ENCODE measurements at places on chromosomes 13 and 19.

DNA sequence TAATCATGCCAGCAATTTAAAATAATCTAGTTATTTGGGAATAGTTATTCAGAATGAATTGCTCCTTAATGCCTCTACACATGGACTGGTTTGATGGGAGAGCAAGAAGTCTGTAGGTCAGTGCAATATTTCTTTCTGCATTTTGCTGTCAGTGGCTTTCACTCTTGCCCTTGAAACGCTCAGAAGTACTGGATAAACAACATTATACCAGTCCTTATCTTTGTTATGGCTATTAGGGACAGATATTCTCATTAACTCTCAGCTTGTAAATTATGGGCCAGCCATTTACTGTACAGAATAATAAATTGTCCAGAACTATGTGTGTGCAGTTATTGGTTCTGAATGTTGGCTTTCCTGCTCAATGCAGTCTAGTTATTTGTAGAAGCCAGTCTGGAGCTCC lies 224.4 kb downstream of the OXGR1 start:
- DNase-seq = no peak

DNA sequence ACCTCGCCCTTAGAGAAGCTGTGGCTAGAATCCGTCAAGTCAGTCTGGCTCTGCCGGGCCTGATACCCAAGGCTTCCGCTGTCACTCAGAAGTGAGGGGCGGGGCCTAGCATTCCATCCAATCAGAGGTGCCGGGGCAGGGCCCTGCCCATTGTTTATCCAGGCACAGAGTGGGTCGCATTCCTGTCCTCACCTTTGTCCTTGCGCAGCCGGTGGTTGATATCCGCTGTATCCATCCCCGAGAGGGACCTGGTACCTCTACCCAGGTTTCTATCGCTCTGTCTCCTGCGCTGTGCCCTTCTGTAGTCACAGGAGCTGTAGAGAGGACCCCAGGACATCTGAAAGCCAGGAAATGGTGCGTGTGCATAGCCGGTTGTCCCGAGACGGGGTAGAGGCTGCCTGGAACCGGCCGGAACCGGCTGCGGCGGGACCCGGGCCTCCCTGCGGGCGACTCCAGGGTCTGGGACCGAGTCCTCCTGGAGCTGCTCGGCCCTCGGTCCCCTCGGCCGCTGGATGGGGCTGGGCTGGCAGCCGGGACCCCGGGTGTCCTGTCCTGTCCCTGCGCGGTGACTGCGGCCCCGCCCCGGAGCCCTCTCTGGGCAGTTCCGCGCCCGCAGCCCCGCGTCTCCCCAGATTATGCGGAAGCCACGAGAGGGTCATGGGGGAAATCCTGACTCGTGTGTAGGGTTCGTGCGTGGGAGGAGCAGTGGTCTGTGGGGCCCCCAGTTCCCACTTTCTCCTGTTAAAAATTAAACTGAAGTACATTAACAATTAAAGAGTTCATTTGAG lies at the start of gene ZNF763:
Gene ZNF763 (plus strand): TSS at position 183 of the 788 bp plus-strand sequence. CDS start 169 bp downstream, at position 352.
- DNase-seq = peak; percentile 92

- DNase-seq = no peak
Measured at GRCh38 chr19:48866692-48867091, 1.7 kb downstream of the PLEKHA4 start.

DNA sequence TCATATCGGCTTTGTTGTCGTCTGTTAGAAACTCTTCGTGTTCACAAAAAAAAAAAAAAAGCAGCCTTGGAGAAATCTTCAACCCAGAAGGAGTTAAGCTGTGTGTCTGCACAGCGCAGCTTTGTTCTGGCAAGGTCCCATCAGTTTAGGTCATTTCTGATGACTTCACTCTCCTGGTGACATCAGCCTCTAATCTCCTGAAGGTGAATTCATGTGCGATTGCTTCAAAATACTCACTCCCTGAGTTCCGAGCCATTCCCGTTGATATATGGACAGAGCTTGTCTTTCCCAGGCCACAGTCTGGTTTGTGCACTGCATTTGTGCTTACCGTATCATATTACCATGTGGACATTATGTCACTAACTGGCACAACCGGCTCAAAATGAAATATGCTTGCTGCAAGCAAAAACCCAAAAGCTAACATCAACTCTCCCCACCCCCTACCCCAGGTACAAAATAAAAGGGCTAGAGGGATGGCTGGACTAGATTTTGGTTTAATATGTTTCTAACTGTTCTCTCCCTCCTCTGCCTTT lies 342.4 kb downstream of the KCNRG start:
- DNase-seq = peak; percentile 32

DNA sequence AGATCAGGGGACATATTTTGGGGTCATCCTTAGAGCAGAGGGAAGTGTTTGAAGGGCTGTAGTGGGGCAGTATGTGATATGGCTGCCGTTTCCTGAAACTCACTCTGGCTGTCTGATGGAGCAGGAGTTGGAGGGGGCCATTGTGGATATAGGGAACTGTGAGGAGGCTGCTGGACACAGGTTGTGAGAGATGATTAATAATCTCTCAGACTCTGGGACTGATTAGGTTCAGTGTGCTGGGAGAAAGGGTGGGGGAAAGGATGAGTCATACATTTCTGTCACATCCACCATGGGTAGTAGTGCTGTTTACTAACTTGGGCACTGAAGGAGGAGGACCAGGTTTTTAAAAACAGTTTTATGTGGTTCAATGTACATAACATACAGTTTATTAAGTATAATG lies 4.8 kb downstream of the B3GLCT start:
- no peak for DNase-seq

GRCh38 chr13:58994777-58995176 lies 1169.0 kb downstream of the DIAPH3 start:
- no peak for DNase-seq

DNA sequence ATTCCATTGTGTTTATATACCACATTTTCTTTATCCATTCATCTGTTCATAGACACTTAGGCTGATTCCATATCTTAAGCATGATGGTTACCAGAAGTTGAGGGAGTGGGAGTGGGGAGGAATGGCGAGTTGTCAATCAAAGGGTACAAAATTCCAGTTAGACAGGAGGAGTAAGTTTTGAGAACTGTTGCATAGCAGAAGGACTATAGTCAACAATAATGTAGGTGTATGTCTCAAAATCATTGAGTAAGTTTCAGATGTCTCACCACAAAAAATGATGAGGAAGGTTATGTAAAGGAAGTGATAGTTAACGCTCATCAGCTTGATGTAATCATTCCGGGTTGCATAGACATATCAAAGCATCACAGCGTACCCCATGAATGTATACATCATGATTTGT lies 4.6 kb upstream of the UBL3 start:
- DNase-seq = no peak

DNA sequence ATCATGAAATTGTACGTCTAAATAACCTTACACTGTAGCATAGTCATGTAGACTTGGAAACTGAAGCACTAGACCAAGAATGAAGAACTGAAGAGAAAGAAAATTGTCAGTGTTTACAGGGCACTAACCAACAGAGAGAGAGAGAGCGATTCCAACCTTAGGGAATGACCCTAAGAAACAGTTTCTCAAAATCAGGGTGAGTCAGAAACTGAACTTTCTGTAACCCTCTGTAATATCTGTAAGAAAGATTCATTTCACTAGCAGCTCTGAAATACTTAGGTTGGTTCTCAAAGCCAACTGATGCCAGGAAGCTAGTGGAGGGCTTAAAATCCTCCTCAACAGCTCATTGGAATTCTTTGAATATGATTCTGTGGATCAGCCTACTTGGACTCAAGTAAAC lies 936.9 kb downstream of the EFNB2 start:
- no peak for DNase-seq

DNA sequence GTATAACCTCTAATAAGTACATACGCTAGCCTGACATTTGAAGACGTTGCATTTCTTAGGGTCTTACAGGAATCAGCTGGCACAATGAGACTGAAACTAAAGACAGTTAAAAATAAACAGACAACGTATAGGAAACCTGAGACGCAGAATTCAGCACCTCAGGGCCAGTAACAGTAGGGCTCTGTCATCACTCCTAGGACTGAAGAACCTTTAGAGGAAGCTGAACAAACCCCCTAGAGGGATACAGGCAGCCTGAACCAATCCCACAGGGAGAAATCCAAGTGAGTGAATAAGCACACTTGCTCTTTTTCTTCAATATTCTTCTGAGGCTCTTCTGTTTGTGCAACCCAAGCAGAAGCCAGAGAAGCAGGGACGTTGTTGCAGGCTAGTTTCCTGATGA lies 53.9 kb upstream of the KLHL1 start:
- no peak for DNase-seq

- no peak for DNase-seq
Measured at GRCh38 chr13:103099722-103100293, 33.6 kb upstream of the SLC10A2 start.

GRCh38 chr19:3055741-3056416 lies 6.4 kb downstream of the TLE5 start:
- DNase-seq = no peak

- no peak for DNase-seq
Measured at GRCh38 chr13:35690581-35691207, 214.2 kb upstream of the MAB21L1 start.

DNA sequence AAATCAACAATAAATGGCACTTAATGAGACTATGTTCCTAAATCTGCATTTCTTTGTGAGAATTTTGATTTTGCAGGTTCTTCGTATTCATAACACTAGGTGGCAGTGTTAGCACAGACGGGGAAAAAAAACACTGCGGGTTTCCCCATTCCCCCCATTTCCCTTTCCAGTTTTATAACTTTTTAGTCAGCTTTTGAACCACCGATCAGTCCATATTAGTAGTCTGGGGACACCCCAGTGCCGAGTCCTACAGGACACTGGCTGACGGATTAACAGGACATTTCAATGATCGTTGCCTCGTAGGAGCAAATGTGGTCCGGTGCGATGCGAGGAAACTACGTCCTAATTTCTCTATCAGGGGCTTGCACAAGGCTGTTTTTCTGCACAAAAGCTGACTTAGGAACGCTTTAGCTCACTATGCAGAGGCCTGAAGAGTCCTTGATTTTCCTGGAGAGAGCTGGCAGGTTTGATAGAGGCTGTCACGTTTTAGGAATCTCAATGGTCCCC lies 234.3 kb downstream of the LMO7 start:
- peak; percentile 19 for DNase-seq

DNA sequence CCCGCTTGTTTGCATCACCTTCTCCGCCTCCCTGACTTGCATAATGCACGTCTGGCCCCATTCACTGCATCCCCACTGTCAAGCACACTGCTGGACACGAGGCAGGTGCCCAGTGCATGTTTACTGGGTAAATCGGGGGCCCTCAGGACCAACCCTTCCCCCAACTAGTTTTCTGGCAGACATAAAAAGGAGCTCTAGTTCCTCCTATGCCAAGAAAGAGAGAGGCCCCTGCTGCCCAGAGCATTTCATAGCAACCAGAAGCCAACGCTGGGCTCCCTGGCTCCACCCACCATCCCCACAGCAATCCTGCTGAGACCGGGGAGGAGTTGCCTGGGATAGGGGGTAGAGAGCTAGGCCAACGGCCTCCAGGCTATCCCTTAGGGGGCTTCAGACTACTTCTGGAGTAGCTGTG lies 23.2 kb downstream of the ANKRD27 start:
- DNase-seq = no peak

- no peak for DNase-seq
Measured at GRCh38 chr13:75296641-75297040, 185.3 kb downstream of the TBC1D4 start.

- DNase-seq = no peak
Measured at GRCh38 chr19:19523177-19523576, 5.5 kb upstream of the YJEFN3 start.

- no peak for DNase-seq
Measured at GRCh38 chr19:10374931-10375330, 5.4 kb downstream of the TYK2 start.
